ENCODE measurements at places on chromosomes 11 and 22.
A peak's percentile ranks its signal among the peaks of the same experiment; 100 is the strongest.

- peak; percentile 85 for DNase-seq
These were observed at the start of gene SLC25A22 for GRCh38 chr11:798093-798713. SLC25A22 (minus strand) TSS chr11:798281; CDS start chr11:795006, 3,275 bp downstream.

- peak; percentile 68 for DNase-seq
These were observed 13.3 kb downstream of the RSPH14 start for GRCh38 chr22:23128269-23129108.

GRCh38 chr11:132911186-132911585, 621.1 kb downstream of the OPCML start:
- DNase-seq: no peak

GRCh38 chr11:83467837-83468236, 181.7 kb upstream of the CCDC90B start:
- DNase-seq: no peak

GRCh38 chr11:69892237-69892985, 73.2 kb upstream of the FGF3 start:
- no peak for DNase-seq

GRCh38 chr11:34214961-34215805, 109.8 kb downstream of the NAT10 start:
- peak; percentile 66 for DNase-seq

DNA sequence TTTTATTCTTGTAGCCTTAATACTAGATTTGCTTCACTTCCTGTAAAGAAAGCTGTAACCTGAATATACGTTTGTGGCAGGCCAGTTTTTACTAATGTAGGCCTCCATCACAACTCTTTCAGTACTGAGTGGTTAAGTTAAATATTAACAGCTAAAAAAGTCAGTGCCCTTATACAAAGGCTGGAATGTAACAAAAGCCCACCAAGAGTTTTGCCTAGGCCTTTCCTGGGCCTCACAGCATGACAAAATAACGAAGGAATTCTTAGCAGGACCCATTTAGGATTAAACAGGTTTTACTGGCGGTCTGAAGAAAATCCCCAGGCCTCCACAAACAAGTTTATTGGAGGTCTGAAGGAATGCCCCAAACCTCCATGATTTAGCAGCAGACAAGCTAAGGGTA, 43.7 kb downstream of the PIWIL3 start:
- DNase-seq: no peak

DNA sequence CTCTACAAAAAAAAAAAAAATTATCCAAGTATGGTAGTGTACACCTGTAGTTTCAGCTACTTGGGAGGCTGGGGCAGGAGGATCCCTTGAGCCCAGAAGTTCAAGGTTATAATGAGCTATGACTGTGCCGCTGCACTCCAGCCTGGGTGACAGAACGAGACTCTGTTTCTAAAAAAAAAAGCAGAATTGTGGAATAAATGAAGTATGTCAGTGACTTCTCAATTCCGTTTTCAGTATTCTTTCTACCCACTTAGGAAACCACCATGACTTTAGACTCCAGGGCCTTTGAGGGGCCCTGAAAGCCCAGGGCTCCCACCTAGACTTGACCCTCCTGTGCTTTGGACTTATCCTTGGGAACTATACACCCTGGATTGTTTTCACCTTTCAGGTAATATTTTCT, 6.5 kb upstream of the NUP160 start:
- DNase-seq: no peak

GRCh38 chr11:79287952-79288351, 152.9 kb downstream of the TENM4 start:
- no peak for DNase-seq

GRCh38 chr11:57364851-57365660, 15.9 kb downstream of the PRG3 start:
- no peak for DNase-seq

DNA sequence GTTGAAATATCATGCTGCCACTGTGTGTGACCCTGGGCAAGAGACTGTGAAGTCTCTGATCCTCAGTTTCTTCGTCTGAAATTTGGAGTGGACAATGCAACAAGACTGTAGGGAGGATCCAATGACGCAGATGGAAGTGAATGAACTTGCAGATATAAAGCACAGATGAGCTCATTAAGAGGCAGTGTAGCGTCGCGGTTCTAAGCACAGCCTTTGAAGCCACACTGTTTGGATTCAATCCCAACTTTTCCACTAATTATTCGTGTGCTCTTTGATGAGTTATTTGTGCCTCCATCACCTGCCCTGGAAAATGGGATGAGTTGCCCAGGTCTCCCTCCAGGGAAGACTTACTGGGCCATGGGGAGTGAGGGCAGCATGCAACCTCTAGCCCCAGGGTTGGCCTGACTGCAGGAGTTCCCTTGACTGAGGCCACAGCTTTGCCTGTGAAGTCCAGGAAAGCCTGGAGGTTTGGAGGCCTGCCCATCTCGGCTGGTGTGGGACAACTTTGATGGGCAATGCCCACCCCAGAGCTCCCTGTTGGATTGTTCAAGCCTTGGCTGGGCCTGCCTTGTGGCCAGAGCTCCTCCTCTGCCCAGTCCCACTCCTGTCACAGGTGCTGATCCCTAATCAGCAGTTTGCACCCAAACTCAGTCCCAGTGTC, 266.0 kb upstream of the B3GAT1 start:
- DNase-seq: no peak

GRCh38 chr22:40703174-40703573, 23.9 kb downstream of the MCHR1 start:
- DNase-seq: no peak

DNA sequence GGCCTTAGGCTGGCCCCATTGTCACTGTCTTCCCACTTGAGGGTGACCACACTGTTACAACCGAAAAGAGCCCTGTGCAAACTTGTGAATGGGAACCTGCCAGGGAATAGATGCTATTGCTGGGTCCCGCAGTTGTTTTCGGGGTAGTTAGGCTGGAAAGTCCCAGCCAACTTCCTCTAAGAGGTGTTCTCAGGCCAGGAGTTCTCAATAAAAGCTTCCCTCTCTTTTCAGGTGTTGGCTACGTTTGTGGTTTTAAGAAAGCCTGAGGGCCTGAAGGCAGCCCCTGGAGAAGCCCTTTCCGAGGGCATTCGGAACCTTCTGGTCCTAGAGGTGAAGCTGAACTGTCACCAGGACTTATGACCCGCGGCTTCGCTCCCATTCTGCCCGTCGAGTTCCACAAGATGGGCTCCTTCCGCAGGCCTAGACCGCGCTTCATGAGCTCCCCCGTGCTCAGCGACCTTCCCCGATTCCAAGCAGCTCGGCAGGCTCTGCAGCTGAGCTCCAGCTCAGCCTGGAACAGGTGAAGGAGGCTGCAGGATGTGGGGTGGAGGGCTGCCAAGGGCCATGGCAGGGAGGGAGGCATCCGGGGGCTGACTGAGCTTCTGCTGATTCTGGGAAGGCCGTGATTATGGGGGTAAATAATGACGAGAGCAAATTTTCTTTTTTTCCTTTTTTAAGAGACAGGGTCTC, 104.8 kb downstream of the PRR5L start:
- DNase-seq: no peak

DNA sequence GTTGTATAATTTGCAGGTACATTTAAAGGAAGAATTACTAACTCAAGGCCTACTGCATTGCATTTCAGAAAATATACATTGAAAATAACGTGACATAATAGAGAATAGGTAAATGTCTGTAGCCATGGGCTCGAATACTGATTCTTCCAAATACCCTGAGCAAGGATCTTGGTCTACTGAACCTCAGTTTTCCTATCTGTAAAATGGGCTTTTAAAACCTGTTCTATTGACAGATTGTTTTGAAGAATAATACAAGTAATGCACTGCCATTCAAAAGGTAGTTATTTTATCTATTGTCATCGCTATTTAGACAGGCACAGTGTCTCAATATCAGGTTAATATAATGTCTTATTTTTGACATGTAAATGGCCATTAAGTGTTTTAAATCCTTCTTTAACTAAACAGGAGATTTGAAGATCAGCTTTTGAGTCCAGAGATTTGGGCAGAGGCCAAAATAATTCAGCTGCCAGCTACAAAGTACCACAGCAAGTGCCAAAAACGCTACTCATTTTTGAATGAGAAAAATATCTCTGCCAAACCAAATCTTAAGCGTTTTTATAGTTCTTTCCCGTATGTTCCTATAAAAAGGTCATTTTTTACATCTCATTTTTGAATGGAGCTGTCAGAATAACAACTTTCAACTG, 56.7 kb downstream of the CTSC start:
- DNase-seq: no peak

GRCh38 chr11:60952742-60953170, 780 bp upstream of the SLC15A3 start:
- no peak for DNase-seq

GRCh38 chr11:62909107-62909894, 11.9 kb downstream of the CHRM1 start:
- no peak for DNase-seq

- DNase-seq: no peak
These were observed 534.4 kb downstream of the MN1 start for GRCh38 chr22:27267145-27267544.

- no peak for DNase-seq
These were observed 68.1 kb downstream of the UBASH3B start for GRCh38 chr11:122723576-122723975.

DNA sequence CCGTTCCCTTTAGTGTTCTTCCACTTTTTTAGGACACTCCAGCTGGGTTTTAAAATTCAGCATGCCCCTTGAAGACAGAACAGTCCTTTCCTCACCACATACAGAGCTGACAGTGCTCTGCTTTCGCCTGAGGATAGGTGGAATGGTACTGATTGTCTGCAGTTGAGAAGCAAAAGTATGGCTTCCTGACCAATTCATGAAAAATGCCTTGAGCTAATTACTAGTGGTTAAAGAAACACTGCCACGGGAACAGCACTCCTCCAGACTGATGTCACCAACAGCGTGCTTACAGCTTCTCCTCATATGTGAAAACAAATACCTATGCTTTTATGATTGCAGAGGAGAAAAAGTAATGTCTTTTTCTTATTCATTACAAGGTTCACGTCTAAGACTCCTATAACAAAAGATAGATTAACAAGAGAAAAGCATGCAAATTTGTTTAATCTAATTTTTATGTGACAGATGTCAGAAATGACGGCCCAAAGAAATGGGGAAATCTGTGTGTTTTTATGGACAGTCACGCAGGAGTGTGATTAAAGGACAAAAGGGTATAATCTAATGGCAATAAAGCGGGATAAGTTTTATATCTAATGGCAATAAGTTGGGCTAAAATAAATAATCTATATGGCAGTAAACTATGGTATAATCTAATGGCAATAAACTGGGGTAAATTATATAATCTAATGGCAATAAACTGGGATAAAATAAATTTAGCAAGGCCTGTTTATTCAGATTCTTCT, 123.4 kb upstream of the ARHGAP42 start:
- no peak for DNase-seq

- DNase-seq: no peak
These were observed 7.9 kb upstream of the NELL1 start for GRCh38 chr11:20661445-20661844.

GRCh38 chr11:32309530-32310213, 125.7 kb downstream of the WT1 start:
- no peak for DNase-seq

DNA sequence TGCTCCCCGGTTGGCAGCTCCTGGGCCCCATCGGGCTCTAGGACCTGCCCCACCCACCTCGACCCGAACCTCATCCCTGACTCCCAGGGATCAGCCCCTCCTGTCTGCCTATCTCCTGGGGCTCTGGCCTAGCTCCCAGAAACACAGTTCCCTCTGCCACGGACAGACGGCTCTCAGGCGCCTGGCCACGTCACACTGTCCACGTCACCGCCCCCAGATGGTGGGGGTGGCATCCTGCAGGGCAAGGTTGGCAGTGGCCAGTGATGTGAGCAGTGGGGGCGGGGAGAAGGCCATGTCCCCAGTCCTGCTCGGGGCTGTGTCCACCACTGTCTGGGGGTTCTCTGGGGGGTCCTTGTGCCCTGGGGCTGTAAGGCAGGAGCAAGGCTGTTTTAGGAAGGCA, 29.2 kb downstream of the SYT7 start:
- no peak for DNase-seq

DNA sequence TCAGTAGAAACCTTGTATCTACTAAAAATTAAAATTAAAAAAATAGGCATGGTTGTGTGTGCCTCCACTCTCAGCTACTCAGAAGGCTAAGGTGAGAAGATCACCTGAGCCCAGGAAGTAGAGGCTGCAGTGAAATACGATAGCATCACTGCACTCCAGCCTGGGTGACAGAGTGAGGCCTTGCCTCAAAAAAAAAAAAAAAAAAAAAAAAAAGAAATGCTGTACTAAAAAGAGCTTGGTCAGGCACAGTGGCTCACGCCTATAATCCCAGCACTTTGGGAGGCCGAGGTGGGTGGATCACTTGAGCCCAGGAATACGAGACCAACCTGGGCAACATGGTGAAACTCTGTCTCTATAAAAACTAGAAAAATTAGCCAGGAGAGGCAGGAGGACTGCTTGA, 36.5 kb downstream of the SBF2 start:
- no peak for DNase-seq

DNA sequence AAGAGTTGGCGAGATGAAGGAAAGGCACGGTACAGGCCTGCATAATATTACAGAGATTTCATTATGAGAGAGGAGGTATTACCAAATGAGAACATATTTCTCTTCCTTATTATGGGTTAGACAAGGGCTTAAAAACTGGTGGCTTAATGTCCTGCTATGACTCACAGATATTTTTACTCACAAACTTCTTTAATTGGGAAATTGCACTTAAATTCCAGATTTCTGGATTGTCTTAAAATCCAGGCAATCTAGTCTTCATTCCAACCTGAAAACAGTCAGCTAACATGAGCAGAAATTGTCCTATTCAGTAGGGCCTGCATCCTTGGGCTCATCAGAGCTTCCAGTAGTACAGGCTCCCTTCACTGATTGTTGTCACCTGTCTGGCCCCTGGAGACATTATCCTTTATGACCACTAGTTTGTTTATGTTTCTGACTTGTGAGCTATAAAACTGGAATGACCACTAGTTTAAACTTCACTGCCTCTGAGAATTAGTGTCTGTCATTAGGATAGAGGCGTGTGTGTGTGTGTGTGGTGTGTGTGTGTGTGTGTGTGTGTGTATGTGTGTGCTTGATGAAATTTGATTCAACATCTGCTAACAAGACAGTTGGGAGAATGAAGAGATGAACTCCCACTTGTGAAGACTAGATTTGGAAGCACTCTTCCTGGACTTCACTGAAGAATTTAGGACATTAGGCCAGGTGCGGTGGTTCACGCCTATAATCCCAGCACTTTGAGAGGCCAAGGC, 25.1 kb downstream of the DBX1 start:
- no peak for DNase-seq

- DNase-seq: no peak
These were observed 23.5 kb downstream of the CHST1 start for GRCh38 chr11:45641961-45642360.

DNA sequence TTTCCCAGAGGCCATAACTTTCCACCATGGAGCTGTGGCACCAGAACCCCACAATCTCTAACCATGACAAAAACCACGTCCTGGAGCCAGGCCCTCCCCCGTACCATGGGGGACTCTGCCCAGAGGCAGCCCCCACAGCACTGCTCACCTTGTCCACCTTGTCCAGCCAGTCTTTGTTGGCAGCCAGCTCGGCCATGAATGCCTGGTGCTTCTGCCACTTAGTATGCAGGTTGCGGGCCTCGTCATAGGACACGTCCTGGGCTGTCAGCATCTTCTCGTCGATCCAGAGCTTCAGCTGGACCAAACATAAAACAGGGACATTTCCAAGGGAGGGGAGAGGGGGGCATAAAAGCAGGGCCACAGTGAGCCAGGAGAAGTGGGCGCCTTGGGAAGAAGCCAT, 20.8 kb upstream of the RBM4B start:
- DNase-seq: no peak

- no peak for DNase-seq
These were observed 2.3 kb downstream of the RASL10A start for GRCh38 chr22:29313126-29313575.
